CD4-positive, alpha-beta T cell (primary cell): ENCODE measurements at places on chromosomes 2 and 18.

DNA sequence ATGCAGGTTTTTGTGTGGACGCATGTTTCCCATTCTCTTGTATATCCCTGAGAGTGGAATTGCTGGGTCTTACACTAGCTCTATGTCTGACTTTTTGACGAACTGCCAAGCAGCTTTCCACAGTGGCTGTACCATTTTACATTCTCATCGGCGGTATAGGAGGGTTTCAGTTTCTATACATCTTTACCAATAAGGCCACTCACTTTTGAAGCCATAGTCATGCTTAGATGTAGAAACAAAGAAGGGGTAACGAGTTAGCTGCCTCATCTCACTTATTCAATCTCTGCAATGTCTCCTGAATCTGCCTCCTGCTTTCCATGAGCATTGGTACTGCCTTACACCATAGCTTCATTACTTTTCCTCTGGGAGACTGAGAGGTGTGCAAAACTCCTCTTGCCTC is 47.4 kb downstream of the MMADHC start:
- H3K4me1 ChIP-seq: no peaks in the 10 kb centered on the region
- H3K4me3 ChIP-seq: no peak overlapping the region
- H3K27ac ChIP-seq: no peak overlapping the region
- DNase-seq: no peak

GRCh38 chr18:35495536-35496314 is 2.0 kb downstream of the INO80C start:
- H3K4me3 ChIP-seq: no peak overlapping the region
- H3K27ac ChIP-seq: no peak overlapping the region
- no peaks in the 10 kb centered on the region for H3K27me3 ChIP-seq
- DNase-seq: no peak

DNA sequence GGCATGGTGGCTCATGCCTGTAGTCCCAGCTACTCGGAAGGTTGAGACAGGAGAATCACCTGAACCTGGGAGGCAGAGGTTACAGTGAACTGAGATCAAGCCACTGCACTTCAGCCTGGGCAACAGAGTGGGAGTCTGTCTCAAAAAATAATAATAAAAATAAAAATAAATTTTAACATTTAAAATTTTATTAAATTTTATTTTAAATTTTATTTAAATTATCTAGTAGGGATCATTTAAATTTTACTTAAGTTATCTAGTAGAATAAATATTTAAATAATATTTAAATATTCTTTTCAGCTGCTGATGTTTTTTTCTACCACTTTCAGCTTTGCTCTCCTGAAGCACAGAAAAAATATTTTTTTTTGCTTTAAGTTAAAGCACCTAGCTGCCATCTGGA is 10.4 kb downstream of the COBLL1 start:
- H3K4me1 ChIP-seq: no peaks in the 10 kb centered on the region
- DNase-seq: no peak
- H3K27me3 ChIP-seq: no peaks in the 10 kb centered on the region
- H3K27ac ChIP-seq: no peak overlapping the region
- H3K4me3 ChIP-seq: no peak overlapping the region

- no peaks in the 10 kb centered on the region for H3K27me3 ChIP-seq
- H3K4me1 ChIP-seq: no peaks in the 10 kb centered on the region
- H3K4me3 ChIP-seq: no peak overlapping the region
- no peaks in the 10 kb centered on the region for H3K36me3 ChIP-seq
- H3K27ac ChIP-seq: no peak overlapping the region
Observed at GRCh38 chr2:209533391-209533790, 109.5 kb downstream of the MAP2 start.

DNA sequence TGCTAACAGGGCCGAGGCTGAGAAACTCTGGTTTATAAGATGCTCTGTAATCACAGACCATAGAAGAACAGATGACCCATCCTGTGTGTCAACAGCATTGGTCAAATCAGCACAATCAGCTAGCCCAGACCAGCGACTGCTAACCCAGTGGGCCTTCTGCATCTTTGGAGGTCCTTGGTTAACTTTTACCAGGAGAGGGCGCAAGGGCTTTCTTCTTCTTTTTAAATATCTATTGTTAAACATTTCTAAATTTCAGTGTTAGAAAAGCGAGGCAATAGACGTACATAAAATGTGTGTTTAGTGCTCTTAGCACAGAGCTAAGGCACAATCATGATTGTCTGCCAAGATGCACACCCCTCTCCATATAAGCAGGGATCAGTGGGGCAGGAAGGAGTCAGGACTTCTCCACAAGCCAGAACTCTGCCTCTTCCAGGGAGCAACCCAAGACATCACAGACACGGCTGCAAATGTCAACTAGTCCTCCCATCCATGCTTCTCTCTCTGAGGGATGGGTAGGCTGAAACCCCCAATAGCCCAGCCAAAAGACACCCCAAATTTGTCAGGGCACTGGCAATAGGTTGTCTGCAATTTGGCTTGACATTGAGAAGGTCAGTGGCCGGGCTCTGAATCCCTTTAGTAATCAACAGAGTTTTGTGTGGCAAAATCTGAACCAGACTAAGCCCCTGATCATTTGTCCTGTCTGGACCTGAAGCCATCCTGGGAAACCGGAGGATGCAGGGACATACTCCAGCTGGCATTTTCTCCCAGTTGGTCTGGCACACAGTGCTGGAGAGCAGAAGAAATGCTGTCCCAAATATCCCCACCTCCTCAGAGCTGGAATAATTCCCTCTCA is 188.2 kb downstream of the BCL2 start:
- H3K27me3 ChIP-seq: no peaks in the 10 kb centered on the region
- peaks cover 26% of the 10 kb centered on the region for H3K4me1 ChIP-seq
- no peak overlapping the region for H3K27ac ChIP-seq
- H3K4me3 ChIP-seq: no peak overlapping the region
- peak; percentile 38 for DNase-seq

- H3K36me3 ChIP-seq: no peaks in the 10 kb centered on the region
- no peak for DNase-seq
- no peaks in the 10 kb centered on the region for H3K27me3 ChIP-seq
- H3K27ac ChIP-seq: no peak overlapping the region
- H3K4me3 ChIP-seq: no peak overlapping the region
- no peaks in the 10 kb centered on the region for H3K4me1 ChIP-seq
Observed at GRCh38 chr2:16650287-16651249, 15.1 kb downstream of the CYRIA start.
